Activated T-cell treated with anti-CD3 and anti-CD28 coated beads for 4 hours (primary cell): ENCODE measurements at places on chromosomes 4 and X.

DNA sequence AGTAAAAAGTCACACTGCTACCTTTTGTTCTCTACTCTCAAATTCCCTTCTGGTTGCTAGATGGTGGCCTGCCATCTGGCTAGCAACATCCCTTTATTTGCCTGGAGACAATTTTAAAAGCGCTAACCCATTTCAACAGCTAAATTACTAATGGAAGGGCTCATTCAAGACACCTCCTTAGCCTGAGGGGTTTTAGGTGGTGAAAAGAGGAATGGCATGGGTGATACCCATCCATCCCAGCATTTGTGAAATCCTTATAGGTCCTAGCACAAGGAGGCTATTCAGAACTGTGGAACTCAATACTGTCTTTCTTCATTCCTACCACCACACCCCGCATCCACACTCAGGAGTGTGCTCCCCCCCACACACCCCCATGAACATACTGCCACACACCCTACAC lies 33.5 kb downstream of the ARHGEF9 start:
- DNase-seq = no peak

DNA sequence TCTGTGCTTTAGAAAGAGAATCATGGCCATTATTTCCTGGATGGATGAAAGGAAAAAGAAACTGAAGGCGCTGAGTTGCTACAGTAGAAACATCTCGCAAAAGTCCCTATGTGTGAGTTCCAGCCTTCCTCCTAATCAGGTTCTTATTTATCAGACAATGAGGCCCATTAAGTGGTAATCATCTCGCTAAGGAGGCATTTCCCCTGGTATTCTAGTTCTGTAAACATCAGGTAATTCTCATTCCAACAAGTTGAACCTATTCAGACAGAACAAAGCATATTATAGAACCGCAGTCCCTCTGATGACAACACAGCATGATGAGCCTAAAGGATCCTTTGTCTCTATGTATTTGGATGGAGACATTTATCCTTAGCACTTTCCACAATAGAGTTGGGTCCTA lies 205.7 kb upstream of the MAOA start:
- no peak for DNase-seq

DNA sequence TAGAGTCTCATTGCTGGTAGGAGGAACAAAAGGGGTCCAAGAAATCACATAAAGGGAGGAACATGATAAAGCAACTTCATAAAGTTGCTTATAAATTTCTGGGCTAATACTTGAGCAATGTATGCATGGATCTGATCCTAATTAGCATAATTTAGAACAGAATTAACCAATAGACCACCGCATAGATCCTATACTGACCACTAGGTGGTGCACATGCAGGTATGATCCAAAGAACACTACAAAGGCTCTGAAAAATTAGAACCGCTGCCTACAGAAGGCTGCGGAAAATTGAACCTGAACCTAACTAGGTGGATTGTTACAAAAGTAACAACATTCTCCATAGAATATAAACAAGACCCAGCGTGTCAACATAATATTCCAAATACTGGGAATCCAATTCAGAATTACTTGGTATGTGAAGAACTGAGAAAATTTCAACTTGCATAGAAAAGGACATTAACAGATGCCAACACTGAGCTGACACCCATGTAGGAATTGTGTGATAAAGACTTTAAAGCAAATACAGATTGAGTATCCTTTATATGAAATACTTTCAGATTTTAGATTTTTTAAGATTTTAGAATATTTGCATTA lies 23.3 kb downstream of the BRCC3 start:
- DNase-seq = no peak

GRCh38 chrX:45769761-45770582 lies 569.3 kb upstream of the DIPK2B start:
- no peak for DNase-seq

GRCh38 chr4:52051615-52052474 lies 741 bp downstream of the SPATA18 start:
- DNase-seq = no peak

GRCh38 chr4:141705048-141705746 lies 68.8 kb downstream of the IL15 start:
- no peak for DNase-seq

DNA sequence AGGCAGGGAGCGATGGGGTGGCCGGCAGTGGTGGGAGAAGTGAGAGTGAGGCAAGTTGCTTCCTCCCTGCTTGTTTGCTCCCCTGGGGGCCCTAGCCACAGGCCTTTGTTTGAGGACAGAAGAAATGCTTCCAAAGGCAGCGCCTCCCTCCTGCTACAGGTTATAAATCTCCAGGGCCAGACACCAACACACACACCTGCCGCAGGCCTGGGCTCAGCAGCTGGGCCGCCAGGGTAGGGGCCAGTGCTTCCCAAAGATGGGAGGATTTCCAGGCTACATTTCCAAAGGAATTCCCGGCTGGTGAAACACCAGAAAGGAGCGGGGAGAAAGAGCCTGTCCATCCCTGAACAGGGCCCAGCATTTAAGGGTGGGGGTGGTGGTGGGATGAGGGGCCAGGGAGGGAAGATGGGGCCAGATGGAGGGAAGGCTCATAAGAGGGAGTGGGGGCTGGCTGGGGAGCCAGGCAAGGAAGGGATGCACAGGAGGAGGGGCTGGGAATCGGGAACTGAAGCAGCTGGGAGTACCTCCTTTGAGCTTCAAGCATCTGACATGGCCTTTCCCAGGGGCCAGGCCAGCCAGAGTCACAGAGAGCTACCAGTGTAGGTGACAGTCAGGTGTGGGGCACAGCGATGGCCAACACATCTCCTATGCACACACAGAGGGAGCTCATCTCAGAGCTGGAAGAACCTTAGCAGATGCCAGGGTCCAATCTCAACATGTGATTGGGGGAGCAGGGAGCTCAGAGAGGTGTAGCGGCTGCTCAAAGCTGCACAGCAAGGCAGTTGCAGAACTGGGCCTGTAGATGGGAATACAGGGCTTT lies 143.9 kb downstream of the PJA1 start:
- no peak for DNase-seq

- no peak for DNase-seq
These were observed 94.8 kb upstream of the ADAMTS3 start for GRCh38 chr4:72663828-72664227.

DNA sequence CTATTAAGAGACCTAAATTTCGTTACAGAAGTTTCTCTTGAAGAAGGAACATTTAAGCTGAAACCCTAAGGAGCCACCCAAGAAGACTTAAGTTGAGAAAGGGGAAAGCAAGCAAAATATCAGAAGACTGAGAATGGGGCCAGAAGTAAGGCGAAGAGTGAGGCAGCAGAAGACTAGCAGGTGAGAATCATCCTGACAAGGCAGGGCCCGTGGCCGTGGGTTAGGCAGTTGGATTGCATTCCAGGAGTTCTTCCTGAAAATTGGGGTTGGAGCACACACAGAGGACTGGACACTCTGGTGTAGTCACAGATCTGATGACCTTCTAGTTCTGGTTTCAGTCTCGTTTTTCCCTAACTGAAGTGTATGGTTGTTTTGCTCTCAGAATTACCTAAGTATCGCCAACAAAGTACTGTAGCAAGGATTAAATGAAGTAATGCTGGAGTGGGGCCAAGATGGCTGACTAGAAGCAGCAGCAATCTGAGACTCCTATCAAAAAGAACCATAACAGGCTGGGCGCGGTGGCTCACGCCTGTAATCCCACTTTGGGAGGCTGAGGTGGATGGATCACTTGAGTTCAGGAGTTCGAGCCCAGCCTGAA lies 94.4 kb upstream of the GUCY1A1 start:
- DNase-seq = no peak

DNA sequence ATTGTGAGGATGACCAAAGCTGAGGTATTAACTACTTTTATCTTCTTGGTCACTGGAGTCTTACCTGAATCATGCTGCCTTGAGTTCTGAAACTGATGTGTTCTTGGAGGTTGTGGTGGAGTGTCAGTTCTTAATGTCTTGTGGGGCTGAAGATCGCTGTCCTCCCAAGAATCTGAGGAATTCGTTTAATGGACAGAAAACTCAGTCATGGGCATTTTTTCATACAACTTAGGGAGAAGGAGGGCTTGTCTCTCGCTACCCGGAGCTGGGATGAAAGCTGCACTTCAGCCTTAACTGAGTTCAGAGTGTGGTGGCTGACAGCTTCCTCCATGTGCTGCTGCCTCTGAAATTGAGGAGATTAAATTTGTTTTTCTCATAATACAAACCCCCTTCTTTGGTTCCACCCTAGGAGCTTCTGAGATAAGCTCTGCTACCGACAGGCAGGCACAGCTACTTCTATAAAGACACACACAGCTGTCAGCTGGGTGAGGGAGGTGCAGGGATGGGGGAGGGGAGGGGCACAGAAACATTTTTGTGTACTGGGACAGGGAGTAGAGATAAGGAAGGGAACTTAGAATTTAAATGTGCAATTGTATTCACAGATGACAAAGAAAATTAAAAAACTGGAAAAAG lies 30.8 kb downstream of the RBBP7 start:
- no peak for DNase-seq
